ENCODE measurements at places on chromosomes 1 and 21.

DNA sequence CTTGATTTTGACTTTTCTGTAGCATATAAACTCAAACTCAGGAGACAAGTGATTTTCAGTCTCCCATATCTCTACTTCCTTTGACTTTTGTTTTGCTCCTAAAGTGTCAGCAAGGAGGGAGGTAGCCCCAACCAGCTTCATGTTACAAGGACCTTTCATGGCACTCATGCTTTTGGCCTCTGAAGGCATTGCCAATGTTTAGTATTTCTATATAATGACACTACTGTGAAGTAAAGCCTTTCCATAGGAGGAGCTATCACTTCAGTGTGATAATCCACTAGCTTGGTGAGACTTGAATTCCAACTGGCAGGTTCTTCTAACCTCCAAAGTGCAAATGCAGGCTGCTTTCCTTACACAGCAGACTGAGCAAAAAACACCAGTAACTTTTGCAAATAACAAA lies 14.4 kb downstream of the COLGALT2 start:
- no peak for DNase-seq

DNA sequence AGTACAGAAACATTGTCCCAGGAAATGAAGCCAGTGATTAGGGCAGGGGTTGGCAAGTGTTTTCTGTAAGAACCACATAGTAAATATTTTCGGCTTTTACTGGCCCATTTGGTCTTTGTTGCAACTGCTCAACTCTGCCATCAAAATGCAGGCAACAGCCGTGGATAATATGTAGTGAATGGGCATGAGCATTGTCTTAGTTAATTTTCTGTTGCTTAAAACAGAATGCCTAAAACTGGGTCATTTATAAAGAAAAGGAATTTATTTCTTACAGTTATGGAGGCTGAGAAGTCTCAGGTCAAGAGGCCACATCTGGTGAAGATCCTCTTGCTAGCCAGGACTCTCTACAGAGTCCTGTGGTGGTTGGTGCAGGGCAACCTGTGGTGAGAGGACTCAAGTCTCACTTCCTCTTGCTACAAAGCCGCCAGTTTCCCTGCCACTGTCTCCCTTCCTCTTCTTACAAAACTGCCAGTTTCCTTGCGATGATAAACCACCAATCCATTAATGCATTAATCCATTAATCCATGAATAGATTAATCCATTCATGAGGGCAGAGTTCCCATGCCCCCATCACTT lies 166.4 kb downstream of the PSMG1 start:
- no peak for DNase-seq

- no peak for DNase-seq
Measured at GRCh38 chr1:214678386-214678785, 75.4 kb downstream of the CENPF start.

DNA sequence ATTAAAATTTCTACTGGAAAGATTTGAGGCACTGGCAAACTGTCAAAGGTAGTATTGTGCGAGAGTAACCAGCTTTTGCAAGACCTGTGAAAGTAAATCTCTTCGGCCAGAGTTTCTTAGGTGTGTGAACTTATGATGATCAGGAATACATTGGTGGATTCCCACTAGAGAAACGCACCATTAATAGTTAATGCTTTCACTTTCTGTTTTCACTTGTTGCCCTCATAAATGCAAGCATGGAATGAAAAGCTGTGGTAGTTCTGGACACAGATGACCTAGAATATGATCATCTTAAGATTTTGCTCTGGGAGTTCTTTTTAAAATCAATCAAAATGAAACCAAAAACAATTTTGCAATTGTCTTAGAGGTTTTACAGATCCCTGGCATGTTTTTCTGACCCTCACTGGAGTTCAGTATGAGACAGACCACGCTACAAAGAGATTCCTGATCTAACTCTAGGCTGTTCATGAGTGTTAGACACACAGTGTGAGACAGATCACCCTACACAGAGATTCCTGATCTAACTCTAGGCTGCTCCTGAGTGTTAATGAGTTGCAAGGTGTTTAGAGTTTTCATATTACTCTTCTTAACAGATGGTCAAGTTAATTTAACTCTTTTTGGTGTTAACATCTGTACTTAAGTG lies 98.8 kb downstream of the SDCCAG8 start:
- DNase-seq: no peak

- peak; percentile 63 for DNase-seq
Measured at GRCh38 chr1:226635456-226635941, 86.9 kb downstream of the STUM start.

DNA sequence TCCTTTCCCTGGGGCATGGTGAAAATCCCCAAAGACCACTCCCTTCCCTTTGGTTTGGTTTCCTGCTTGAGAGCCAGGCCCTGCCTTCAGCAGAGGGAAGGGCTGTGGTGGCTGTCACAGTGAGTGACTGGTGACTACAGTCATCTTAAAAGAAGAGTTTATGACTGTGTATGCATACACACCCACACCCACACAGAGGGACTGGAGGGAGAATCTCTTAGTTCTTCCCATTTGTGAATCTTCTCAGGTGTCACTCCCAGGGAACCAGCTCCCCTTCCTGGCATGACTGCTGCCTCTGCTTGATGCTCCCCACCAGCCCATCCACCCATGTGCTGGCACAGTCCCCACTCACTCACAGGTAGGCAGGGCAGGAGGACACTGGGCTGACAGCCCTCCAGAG lies 3.9 kb upstream of the KCNA2 start:
- no peak for DNase-seq

- no peak for DNase-seq
Measured at GRCh38 chr1:53728702-53729455, 10.1 kb downstream of the GLIS1 start.

DNA sequence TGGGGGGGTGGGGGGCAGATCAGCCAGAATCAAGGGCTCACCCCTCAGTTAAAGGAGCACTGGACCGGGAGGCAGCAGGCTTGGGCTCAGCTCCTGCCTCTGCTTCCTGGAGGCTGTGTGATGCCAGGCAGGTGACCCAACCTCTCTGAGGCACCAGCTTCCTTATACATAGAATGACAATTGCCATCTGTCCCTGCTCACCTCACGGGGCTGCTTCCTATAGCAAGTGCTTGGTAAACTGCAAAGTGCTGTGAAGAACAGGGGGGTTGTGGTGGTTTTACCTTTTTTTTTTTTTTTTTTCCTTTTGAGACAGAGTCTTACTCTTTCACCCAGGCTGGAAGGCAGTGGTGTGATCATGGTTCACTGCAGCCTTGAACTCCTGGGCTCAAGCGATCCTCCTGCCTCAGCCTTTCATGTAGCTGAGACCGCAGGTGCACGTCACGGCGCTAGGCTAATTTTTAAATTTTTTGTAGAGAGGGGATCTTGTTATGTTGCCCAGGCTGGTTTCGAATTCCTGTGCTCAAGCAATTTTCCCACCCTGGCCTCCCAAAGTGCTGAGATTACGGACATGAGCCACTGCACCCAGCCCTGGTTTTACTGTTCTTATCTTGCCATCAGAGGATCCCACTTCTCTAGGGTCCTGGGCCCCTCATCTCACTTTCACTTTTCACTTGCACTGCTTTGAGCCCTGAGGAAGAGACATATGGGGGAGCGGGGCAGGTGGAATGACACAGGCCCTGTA lies 11.6 kb downstream of the KCNQ4 start:
- DNase-seq: no peak

DNA sequence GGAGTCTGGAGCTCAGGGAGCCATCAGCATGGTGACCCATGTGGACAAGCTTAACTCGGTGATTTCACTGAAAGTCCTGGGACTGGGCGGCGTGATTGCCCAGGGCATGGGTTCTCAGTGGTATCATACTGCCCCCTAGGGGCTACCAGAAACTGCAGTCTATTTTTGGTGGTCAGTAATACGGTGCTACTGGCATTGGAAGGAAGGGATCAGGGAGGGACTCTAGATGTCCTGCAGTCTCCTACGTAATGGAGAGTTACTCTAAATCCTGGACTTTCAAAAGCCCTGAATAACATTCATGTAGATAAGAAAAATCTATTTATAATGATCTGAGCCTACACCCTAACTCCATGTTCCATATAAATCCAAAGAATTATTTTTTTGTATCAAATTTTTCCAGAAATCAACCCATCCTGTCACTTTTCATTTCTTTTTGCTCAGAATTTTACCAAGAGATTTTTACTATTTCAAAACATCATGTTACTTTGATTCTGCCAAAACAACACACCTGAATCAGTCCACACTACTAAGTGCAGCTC lies 37.3 kb downstream of the PABPC4 start:
- no peak for DNase-seq

- no peak for DNase-seq
Measured at GRCh38 chr1:154206196-154206595, at the start of gene CFAP141. TSS of gene CFAP141 (minus strand) at chr1:154206333. CDS start at chr1:154206307, 26 bp downstream.

DNA sequence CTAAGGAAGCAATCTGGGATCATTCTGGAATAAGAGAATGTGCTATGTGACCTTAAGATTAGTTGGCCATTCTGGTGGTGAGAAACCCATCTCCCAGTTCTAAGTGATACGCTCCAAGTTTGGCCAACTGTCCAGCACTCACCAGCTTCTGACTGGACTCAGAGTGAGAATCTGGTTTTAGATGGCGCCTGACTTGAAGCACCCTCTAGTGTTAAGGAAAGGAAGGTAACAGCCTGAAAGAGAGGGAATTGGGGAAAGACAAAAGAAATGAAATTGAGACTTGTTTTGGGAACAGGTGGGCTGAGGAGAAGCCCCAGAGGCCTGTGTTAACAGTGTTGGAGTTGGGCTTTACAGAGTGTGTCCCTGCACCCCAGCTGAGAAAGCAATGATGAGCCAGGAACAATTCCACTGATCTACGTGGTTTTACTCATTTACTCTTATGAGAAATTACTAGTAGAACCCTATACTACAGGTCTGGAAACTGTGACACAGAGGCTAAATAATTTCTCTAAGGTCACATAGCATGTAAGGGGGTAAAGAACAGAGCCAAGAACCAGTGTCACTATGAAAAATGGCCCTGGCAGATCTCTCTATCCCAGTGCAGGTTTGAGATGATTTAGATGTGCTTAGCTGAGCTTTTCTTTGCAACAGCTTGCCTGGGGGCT lies 9.3 kb upstream of the FCAMR start:
- no peak for DNase-seq

GRCh38 chr1:38997034-38997900 lies 6.2 kb downstream of the AKIRIN1 start:
- no peak for DNase-seq

DNA sequence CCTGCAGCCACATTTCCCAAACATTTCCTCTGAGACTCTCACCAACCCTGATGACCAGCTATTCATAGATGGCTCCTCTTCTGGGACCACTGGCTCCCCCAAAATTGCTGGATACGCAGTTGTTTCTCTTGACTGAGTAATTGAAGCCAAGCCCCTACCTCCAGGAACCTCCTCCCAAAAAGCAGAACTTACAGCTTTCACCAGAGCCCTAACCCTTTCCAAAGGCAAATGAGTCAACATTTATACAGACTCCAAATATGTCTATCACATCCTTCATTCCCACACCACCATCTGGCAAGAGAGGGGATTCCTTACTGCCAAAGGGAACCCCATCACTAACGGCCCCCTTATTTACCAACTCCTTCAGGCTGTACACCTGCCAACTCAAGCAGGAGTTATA lies 20.3 kb upstream of the CA6 start:
- no peak for DNase-seq

GRCh38 chr1:9449110-9449627 lies 90.1 kb upstream of the SLC25A33 start:
- DNase-seq: no peak

- DNase-seq: peak; percentile 17
Measured at GRCh38 chr1:223363057-223363855, 720 bp downstream of the SUSD4 start.
